Mammary epithelial cell (primary cell): ENCODE measurements at places on chromosomes 12 and 14. TPM values are rescaled to one million over a fixed set of nuclear protein-coding genes. Genes with fewer than 3 reads are reported as not detected.

- peak; percentile 94 for DNase-seq
Measured at GRCh38 chr12:66647034-66647691, 31.7 kb downstream of the GRIP1 start.

- no peak for DNase-seq
Measured at GRCh38 chr12:120940799-120941198, 36.6 kb upstream of the SPPL3 start.

DNA sequence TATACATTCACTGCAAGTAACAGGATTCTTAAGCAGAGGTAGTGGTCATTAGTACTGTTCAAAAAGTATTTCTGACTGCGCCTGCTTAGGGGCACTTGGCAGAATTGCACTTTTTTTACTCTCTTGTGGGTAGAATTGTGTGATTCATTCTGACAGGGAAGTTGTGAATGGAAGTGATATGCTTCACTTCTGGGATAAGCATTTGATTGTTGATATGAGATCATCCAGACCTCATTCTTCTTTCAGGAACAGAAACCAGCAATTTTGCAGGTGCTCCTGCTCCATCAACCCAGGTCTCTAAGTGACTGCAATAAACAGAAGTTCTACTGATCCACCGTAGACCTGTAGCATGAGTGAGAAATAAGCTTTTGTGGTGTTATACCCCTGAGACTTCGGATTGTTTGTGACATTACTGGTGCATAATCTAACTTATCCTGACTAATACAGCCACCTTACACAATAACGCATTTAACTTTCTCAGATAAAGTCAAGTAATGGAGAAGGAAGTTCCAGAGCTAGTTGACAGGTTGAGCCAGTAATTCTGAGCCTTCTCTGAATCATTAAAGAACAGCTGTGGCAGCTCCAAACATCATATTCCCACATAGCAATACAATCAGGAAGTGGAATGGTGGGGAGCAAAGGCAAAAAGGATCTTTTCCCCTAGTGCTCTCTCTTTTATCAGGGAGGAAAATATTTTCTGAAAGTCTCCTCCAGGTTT is 387.9 kb downstream of the SYT1 start:
- DNase-seq = peak; percentile 27

- DNase-seq = no peak
Measured at GRCh38 chr14:66383257-66383656, 102.9 kb upstream of the CCDC196 start.

GRCh38 chr14:76806446-76806845 is 6.2 kb downstream of the ANGEL1 start:
- DNase-seq = no peak

- DNase-seq = no peak
Measured at GRCh38 chr12:92065018-92065499, 80.6 kb downstream of the BTG1 start.

DNA sequence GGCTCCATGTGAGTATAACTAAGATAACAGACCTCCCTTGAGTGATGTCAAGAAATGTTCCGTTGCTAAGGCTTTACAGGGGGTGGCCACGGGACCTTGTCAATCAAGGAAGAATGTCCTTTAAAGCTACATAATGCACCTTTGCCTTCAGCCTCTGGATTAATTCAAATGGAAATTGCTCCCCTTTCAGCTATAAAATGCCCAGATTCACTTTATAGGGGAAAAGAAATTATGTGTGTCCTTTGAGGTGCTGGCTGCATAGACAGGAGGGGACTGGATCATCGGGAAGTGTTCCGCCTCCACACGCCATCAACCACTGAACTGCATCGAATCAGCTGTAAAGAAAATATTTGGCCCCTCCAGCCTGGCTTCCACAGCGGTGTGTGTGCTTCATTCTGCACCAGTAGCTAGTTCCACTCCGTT is 415.4 kb downstream of the DPF3 start:
- no peak for DNase-seq

- peak; percentile 84 for DNase-seq
Measured at GRCh38 chr12:93790472-93791152, 113.4 kb downstream of the CRADD start.

DNA sequence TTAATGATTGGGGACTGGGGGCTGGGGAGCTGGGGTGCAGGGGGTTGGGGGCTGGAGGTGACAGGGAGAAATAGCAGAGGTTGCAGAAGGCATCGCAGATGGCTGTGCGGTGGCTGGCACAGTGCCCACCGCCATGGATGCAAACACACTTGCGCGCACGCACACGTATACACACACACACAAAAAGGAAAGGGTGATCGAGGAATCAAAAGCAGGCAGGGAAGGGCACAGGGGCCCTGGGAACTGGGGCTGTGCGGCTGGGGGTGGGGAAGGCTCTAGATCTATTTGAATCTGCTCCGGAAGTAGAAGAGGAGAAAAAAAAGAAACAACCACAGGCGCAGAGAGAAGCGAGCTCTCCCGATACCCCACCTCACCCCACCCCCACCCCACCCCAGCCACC is 39.4 kb downstream of the ZFHX2 start:
- DNase-seq = no peak

GRCh38 chr12:58313091-58313855 is 371.9 kb downstream of the ATP23 start:
- peak; percentile 35 for DNase-seq

DNA sequence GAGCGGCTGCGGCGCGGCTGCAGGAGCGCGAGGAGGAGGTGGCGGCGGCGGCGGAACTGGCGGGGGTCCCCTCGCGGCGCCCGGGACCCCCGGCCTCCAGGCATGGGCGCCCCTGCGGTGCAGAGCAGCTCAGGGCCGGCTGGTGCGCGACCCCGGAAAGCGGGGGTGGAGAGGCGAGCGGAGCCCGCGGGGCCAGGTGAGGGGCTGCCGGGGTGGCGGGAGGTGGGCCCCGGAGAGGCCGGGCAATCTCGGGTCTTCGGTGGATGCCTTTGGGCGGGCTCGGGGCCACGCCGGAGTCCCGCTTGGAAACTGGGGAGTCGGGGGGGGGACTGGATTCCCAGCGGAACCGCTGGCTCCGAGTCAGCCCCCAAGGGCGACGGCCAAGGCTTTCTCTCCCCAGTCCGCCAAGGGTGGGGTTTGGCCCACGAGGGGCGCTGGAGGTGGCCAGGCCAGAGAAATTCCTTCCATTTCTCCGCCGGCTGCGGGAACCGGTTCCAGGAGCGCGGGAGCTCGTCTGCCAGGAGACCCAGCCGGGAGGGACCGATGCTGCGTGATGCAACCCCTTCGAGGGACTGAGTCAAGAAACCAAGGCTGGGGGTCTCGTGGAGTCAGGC is 13.9 kb upstream of the NR4A1 start:
- DNase-seq = no peak

- DNase-seq = no peak
Measured at GRCh38 chr14:43877351-43877960, 629.6 kb downstream of the FSCB start.

GRCh38 chr14:44712024-44712815 is 205.1 kb upstream of the FSCB start:
- no peak for DNase-seq

DNA sequence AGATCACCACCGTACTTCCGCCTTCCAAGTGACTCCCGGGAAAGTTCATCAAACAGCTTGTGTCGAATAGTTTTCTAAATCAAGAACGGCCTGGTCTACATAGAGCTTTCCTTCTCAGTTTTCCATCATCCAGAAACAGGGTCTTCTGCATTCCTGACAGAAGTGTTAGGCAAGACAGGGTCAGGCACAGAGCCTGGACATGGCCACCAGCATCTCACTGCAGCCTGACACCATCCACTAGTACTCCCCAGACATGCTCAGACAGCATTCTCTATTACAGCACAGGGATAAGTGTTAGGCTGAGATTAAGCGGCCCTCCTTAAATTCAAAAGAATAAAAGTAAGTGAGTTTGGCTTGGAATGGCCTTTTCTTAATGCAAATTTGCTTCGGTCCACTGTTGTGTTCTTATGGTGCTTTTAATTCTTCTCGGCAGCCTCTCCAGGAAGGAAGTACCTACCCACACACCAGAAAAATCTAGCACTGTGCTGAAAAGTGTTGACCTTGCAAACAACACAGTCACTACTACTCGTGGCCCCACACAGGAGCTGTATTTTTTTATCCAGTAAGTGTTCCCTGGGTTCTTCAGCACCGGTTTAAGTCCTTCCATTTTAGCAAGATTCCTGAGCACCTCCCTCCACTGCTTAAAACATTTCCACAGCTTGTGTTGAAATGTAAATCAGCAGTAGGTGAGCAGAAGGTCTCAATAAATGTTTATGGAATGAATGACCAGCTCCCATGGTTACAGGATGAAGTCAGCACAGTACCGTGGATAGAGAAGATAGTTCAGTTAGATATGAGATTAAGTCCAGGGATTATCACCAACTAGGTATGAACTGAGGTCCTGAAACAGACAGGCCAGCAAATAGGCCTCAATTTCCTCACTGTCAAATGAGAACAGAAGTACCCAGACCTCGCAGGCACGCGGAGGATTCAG is 44.1 kb downstream of the SETD3 start:
- no peak for DNase-seq

DNA sequence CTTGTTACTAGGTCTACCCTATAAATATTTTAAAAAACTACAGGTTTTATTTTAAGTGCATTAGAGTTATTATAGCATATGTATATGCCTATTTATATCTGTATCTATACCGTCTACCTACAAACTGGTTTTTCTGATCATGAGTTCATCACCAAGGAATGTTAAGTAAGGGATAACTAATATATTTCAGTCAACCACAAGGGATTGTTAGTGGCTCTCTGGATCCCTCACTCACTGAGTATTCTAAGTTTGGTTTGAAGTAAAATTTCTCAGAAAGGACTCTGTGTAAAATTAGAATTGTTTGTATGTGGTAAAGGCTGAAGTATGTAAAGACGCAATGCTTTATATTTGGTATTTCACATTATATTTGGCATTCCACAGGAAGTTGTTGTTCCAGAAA is 4.8 kb downstream of the EPYC start:
- DNase-seq = peak; percentile 28

DNA sequence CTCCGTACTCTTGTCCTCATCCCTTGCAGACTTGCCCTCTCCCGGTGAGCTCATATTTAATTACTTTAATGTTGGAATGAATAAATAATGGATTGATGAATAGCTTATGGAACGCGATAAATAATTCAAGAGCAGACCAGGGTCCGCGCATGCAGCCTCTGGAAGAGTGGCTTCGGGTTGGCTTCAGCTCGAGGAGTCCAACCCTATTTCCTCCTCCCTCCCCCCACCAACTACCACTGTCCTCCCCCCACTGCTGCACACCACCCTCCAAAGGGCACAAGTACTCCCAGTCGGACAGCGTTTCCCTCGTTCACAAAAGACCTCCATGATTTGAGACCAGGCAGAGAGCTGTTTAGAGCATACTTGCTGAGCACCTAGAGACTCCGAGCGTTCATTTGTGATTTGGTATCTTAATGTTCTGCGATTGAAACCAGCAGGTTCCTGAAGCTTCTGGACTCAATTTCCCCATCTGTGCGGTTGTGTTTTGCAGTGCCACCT is 647 bp upstream of the SIX1 start:
- DNase-seq = peak; percentile 11

DNA sequence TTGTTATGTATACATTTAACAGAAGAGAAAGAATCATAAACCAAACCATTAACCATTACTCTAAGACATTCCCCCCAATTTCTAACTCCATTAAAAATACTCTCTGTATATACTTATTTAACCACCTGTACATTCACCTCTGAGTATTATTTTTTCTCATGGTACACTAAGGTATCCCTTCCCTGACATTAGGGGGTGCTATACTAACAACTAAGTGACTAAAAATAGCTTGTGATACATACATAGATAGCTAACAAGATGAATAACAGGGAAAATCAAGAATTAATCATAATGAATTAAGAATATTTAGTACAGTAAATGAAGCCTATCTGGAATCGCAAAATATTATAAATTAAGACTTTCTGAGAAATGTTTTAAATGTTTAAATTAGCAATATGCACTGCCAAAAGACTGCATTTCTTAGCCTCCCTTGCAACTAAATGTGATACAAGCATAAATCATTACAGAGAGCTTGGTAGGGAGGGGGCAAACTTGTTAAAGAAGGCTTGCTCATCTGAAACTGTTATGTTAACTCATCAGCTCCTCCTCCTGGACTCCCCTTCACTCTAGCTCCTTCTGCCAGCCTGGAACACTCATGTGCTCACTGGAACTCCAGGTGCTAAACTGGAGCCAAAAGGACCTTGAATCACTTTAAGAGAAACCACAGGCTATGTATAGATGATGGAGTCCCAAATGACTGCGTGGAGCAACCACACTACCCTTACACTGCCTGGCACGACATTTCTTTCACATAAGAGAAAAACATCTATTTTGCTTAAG is 14.9 kb downstream of the C2CD5 start:
- peak; percentile 51 for DNase-seq

DNA sequence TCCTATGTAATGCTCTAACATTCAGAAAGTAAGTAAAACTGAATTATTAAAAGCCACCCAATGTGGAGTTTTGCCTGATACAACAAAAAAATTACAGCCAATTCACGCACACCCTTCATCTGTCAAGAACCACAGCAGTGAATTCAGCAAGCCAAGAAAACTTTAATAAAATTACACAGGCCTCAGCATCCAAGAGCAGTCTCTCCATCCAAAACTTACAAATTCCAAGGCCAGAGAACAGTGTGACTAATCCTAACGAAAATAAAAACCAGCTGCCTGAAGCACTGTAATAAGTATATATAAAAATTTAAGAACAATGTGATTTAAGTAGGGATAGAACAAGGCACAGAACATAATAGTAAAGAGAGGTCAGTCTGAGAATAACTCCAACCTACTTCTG is 54.2 kb downstream of the SIX6 start:
- DNase-seq = no peak

DNA sequence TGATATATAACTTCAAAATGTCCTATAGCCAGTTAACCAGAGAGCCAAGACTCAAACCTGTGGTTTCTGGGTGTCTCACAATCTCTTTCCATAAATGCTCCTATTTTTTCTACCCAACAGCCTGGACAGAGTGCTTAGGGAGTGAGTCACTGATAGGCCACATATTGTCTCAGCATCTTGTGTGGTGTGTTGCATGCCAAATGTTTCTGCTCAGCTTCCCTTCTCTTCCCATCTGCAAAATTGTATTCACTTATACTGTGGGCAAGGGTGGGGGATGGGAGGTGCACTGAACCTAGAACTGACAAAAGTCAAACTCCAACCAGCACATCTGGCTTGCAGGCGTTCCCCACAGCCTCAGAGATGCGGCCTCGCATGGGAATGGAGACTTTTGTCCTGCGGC is 123.3 kb downstream of the KCNA5 start:
- peak; percentile 73 for DNase-seq

The ACACB gene
- 1.8 TPM for polyA plus RNA-seq

The COPS7A gene
- 96.9 TPM for polyA plus RNA-seq

The NKX2-1 gene
- not detected for polyA plus RNA-seq

The OAS1 gene
- 5.8 TPM for polyA plus RNA-seq

The NRXN3 gene
- polyA plus RNA-seq = 0.26 TPM

The SOAT2 gene
- 0.29 TPM for polyA plus RNA-seq

The KRT81 gene
- 90.5 TPM for polyA plus RNA-seq

The MYF5 gene
- not detected for polyA plus RNA-seq

The GPR84 gene
- polyA plus RNA-seq = 0.11 TPM
